ENCODE measurements at places on chromosomes 16 and 17. TPM values are rescaled to one million over a fixed set of nuclear protein-coding genes. Genes with fewer than 3 reads are reported as not detected.

Gene GFER
- 75.9 TPM for total RNA-seq

Gene CACNG1
- total RNA-seq: not detected

Gene TMIGD1
- total RNA-seq: 168 TPM

Gene TMEM106A
- total RNA-seq: 54.5 TPM

Gene MYH2
- total RNA-seq: not detected

Gene SLC4A1
- not detected for total RNA-seq

Gene KRTAP9-4
- total RNA-seq: not detected

Gene MYL11
- total RNA-seq: not detected

DNA sequence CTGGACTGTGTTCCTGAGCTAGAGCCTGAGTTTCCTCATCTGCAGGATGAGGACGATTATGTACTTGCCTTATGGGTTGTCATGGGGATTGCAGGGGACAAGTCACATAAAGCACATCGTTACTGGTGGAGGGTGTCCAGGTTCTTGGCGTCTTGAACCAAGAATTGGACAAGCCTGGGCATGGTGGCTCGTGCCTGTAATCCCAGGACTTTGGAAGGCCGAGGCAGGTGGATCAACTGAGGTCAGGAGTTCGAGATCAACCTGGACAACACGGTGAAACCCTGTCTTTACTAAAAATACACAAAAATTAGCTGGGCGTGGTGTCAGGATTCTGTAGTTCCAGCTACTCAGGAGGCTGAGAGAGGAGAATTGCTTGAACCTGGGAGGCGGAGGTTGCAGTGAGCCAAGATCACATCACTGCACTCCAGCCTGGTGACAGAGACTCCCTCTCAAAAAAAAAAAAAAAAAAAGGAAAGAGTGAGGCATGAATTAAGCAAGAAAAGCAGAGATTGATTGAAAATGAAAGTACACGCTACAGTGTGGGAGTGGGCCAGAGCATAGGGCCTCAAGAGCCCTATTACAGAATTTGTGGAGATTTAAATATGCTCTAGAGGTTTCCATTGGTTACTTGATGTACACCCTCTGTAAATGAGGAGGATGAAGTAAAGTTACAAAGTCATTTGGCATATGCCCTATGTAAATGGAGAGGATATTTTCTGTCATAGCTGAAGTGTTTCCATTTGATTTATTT, 30.7 kb downstream of the ADGRG5 start:
- DNase-seq: peak; percentile 13

DNA sequence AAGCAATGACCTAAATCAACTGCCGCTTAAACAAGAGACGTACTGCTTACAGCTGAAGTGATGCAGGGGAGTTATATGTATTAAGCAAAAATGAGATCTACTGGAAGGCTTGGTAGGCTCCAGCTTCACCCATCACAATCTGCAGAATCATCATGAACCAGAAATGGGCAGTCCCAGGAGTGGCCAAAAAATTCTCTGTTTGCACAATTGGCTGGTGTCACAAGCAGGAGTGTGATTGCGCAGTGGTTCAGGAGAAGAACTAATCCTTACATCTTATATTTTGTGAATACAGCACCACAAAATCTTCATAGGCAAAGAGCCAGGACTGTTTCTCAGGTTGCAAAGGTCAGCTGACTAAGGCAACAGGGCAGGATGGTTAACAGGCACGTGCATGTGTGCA, 75.9 kb downstream of the CES1 start:
- no peak for DNase-seq

DNA sequence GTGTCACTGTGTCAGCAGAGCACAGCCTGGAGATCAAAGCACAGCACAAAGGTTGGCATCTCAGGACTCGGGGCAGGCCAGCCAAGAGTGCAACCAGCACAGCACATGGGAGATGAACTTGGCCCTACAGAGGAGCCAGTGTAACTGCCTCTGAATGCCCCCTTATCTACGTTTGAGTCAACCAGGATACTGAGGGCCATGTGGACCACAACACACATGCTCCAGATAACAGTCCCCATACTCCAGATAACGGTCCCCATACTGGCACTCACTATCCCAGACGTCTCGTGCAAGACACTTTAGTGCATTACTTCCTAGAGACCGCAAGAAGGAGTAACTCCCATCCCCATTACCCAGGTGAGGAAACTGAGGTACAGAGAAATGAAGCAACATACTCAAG, 88.2 kb downstream of the XYLT1 start:
- DNase-seq: no peak

GRCh38 chr17:29149431-29150064, 30.6 kb downstream of the MYO18A start:
- DNase-seq: no peak

DNA sequence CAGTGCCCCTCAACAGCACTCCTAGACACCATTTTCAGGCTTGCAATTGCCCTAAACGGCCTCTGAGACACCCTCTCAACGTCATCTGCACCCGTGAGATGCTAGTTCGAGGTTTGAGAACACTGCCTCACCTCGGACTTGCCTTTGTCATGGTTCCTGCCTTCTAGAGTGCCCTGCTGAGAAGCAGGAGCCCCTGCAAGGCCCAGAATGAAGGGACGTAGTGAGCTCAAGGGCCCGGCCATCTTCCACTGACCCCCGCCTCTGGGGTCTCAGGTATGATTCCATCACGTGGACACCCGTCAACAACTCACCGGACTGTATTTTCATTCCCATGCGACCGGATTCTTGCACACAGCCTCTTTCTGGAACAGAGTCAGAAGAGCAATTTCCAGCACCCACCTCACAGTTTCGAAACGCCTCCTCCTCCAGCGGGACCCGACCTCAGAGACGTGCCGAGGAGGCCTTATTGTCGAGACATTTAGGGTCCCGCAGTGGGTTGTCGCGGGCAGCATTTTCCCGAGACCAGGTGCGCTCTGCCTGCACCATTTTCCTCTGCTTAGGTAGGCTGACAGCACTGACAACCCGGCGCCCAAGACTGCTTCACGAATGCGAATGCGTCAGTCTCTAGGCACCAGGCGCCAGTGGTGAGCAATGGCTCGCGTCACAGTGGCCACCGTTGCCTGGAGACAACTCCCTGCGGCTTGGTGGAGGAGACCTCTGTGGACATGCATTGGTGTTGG, 999.9 kb downstream of the KCNJ18 start:
- DNase-seq: no peak

GRCh38 chr17:76484228-76484725, 16.9 kb downstream of the AANAT start:
- no peak for DNase-seq

GRCh38 chr17:2174468-2175293, 119.8 kb downstream of the HIC1 start:
- DNase-seq: no peak

DNA sequence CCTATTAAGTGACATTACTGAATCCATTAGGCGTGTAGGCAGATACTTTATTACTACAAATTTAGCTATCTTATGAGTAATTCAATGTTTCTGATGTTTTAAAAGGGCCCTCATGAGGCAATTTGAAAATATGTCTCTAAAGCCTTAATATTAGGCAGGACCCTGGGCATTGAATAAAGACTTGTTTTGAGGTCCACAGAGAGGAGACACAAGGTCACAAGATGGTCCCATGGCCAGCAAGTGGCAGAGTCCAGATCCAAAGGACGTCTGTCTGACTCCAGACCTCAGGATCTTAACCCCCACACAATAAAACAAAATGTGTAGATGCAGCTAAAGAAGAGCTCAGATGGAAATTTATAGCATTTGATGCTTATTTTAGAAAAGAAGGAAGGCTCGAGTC, 31.9 kb upstream of the HEATR6 start:
- DNase-seq: no peak

DNA sequence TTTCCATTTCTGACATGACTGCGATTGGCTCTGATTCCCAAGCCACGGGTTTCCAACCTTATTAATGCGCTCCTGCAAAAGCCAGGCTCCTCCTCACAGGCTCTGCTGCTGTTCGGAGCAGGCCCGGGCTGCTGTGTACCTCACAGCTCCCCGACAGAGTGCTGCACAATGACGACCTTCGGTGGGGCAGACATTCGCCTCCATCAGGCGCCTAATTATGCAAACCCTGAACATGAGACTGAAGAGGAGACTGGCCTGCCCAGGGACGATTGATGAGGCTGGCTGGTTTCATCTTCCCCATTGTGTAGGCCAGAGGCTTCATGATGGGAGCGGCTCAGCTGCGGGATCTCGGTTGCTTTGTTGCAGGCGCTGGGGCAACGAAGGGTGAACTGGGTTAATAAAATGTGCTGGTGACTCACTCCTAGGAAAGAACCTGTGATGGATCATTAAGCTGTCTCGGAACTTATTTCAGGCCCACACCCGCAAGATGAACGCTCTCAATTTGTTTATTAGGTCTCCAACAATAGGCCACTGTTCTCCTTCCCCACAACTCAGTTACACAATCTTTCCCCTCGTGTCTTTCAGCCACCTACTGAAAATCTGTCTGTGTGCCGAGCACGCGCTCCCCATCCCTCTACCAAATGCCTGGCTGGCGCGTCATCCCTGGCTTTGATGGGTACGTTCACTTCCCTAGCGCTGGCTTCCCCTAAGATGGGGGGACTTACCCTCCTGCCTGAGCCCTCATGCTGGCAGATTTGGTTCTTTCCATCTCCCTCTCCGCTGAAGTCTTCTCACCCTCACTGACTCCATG, 27.2 kb upstream of the TOB1 start:
- peak; percentile 80 for DNase-seq

DNA sequence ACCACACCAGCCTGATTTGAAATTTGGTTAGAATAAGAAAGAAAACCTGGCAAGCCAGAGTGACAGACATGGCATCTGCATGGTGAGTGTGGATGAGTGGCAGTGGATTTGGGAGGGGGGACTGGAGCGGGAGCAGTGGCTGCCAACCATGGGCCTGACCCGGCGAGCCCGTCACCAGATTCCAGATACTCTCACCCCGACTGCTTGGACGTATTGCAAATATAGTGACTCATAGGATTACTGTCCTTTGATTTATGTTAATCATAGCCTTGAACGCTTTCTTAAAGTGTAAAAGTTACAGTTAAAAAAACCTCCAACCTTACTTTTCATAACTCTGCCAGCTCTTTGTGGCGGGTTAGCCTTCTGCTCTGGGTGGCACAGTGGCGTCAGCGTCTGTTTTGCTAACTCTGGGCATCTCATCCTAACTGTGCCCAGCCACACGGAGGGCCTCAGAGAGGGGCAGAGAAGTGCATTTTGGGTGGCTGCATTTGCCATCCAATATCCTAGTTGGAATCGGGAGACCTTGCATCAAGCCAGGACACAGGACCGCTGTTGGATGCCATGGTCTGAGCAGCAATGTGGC, 26.8 kb upstream of the FOXK2 start:
- no peak for DNase-seq

DNA sequence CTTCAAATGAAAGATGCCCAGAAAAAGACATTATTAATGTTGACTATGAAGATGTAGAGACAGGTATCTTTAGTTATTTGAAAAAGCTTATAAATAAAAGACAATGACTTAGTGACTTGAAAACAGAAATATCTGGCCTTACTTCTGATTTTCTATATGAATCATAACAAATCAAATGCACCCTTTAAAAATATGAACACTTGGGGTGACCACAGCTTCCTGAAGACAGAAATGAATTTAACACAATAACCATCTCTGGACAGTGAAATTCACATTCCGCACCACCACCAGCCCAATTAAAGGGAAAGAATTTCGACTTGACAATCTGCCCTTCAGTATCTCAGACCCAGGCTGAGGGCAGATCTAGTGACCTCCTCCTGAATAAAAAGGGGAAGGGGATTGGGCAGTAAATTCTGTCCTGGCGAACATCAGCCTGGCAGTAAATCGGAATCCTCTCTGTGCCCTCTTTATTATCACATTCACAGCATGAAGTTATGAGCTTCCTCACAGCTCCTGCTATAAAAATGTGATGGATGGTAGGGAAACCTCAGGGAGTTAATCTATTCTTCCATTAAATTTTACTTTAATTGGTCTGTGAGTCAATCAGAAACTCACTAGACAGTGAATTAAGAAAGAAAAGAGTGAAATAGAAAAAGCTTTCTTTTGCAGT, 131.5 kb downstream of the SNX11 start:
- no peak for DNase-seq

DNA sequence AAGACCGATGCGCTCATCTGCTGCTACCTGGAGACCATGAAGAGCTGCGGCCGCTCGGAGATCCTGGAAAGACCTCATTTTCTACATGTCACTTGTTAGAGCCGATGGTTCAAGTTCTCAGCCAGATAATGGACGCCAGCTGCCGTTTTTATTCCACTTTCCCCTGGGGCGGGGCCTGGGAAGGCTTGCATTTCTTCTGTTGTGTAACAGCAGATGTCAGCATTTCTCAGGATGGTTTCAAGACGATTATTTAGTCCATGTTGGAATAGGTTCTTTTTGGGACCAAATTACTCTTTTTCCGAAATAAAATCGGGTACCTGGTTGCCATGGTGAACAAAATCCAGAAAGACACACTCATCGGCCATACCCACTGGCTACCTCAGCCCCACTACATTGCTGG, 1418.3 kb downstream of the CDH11 start:
- no peak for DNase-seq

GRCh38 chr17:7445619-7445968, 733 bp downstream of the CHRNB1 start:
- peak; percentile 79 for DNase-seq

DNA sequence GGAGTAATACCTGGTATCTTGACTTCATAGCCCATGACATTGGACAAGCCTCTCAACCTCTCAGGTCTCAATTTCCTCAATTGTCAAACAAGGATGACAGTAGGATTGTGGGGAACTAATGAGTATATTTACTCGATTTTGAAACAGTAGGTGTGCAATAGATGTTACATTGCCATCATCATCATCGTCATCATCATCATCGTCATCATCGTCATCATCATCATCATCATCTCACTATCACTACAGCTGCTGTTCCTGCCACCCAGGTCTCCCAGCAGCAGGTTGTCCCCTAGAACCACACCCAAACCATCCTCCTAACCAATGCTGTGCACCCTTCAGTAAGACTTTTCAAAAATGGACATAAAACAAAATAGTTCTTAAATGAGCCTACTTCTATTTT, 24.8 kb upstream of the CDRT4 start:
- DNase-seq: no peak

DNA sequence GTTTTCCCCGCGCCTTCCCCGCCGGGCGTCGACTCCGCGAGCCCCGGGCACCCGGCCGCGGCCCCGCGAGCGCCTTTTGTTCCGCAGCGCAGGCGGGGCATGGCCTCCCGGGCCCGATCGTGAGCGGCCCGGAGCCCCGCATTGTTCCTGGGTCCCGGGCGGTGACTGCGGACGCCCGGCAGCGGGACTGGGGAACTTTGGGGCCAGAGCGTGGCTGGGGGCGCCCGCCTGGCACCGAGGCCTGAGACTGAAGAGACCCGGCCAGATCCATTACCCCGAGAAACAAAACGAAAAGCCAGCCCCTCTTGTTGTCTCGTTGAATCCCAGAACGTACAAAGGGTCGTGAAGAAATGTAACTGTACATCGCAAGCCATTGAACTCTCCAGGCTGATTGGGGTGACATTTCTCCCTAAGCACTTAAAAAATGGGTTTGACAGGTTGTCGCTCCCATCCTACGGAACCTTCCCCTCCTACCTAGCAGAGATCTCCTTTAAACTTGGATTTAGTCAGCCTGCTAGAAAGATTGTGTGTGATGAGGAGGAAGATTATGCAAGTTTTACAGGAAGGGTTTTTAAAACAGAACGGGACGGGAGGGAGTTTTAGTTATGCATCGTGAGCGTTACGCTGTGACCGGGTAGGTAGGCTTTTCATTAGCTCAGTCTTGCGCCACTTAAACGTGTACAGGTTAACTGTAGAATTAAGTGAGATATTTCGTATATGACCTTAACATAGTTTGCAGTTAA, 825 bp downstream of the METTL9 start:
- peak; percentile 23 for DNase-seq

- DNase-seq: no peak
Observed at GRCh38 chr17:81380131-81380530, 15.1 kb upstream of the BAHCC1 start.

GRCh38 chr16:83075956-83076355, 449.2 kb downstream of the CDH13 start:
- no peak for DNase-seq

GRCh38 chr17:10120749-10121148, 77.7 kb downstream of the GAS7 start:
- no peak for DNase-seq
